ENCODE measurements at places on chromosomes 6 and 20.

- DNase-seq: no peak
These were observed 21.0 kb downstream of the SRSF3 start for GRCh38 chr6:36615018-36615761.

DNA sequence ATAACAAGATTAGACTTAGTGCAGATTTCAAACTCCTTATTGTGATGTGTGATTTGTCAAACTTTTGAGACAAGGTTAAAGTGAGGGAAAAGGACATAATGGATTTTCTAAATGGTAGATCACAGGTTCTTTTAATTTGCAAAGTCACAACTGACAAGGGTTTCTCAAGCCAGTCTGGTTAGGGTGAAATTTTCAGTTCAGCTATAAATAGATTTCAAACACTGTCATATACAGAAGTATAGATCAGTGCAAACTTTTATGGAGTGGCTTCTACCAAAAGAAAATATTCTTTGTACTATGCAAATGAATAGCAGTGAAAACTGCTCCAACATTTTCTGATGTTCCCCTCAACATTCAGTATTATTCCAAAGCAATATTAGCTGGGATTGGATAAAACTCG lies 337.1 kb upstream of the MAN1A1 start:
- no peak for DNase-seq

GRCh38 chr20:6668546-6668945 lies 98.9 kb upstream of the BMP2 start:
- no peak for DNase-seq

- DNase-seq: no peak
These were observed 584.8 kb downstream of the HDGFL1 start for GRCh38 chr6:23154159-23154558.

DNA sequence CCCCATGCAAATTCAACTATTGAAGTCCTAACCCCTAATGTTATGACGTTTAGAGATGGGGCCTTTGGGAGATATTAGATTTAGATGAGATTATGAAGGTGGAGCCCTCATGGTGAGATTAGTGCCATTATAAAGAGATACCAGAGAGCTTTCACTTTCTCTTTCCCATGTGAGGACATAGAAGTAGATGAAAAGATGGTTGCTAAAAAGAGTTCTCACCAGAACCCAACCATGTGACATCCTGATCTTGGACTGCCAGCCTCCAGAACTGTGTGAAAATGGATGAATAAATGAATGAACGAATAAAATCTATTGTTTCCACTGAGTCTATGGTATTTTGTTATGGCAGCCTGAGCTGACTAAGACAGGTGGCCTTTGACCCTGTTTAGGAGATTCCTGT lies 50.6 kb upstream of the FBXO30 start:
- no peak for DNase-seq

DNA sequence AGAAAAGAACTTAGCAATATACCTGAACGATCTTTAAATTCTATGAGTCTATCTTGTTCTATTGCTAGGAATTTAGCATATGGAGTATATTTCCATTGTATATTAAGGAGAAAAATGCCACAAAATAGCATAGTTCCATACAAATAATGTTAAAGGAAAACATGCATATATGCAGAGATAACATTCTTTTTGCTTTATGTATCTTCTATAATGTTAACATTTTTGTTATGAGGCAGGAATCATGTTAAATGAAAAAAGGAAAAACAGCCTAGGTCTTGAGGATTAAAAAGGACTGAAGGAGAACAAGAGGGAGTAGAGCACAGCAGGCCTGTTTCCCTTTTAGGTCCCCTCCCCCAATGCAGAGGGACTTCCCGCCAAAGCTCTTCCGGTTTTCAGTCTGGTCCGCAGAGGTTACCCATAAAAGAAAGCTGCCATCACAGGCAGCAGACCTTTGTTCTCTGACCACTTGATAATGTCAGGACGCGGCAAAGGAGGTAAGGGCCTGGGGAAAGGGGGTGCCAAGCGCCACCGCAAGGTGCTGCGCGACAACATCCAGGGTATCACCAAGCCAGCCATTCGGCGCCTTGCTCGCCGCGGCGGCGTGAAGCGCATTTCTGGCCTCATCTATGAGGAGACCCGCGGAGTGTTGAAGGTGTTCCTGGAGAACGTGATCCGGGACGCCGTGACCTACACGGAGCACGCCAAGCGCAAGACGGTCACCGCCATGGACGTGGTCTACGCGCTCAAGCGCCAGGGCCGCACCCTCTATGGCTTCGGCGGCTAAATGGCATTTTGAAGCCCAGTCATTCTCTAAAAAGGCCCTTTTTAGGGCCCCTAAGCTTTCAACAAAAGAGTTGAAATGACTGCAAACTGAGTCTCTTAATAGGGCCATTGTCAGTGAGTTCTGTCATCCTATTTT lies 108.4 kb upstream of the PRSS16 start:
- no peak for DNase-seq

GRCh38 chr20:53926428-53927028 lies 143.9 kb downstream of the BCAS1 start:
- DNase-seq: no peak

- DNase-seq: no peak
These were observed 82.8 kb upstream of the HIVEP1 start for GRCh38 chr6:11929241-11929835.

- DNase-seq: no peak
These were observed 22.6 kb upstream of the SH3BGRL2 start for GRCh38 chr6:79608334-79609224.

DNA sequence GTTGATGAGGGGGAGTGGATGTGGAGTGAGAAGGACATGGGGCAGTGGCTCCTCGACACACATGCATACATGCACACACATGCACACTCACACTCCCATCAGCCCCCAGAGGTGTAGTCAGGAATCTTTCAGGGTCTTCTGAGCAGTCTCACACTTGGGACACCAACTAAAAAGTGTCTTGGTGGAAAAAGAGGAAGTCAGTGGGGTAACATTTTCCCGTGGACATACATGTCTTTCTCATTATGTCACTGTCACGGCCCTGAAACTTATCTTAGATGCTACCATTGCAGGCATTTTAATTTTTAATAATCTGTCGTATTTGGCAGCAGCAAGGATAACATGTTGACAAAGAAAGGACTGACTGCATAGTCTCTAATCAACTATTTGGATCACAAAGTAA lies 261.1 kb downstream of the ADGRG6 start:
- no peak for DNase-seq

DNA sequence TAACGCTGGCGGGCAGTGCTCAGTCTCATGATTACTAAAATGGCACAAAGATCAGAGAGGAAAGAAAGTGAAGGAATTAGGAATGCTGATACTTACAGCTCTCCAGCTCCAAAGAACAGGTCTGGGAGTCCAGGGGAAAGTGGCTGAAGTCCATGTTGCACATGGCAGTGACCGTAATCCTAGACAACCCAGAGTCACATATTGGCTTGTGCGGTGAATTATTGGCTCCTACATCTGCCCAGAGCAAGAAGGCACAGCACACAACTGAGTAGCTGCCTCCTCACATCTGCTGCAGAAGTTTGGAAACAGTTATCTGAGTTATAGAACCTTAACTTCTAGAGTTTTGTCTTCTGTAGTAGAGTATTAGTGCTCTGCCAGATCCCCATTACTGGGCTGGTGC lies 47.2 kb downstream of the GABRR2 start:
- no peak for DNase-seq

GRCh38 chr6:40249935-40250334 lies 315.7 kb upstream of the MOCS1 start:
- no peak for DNase-seq

DNA sequence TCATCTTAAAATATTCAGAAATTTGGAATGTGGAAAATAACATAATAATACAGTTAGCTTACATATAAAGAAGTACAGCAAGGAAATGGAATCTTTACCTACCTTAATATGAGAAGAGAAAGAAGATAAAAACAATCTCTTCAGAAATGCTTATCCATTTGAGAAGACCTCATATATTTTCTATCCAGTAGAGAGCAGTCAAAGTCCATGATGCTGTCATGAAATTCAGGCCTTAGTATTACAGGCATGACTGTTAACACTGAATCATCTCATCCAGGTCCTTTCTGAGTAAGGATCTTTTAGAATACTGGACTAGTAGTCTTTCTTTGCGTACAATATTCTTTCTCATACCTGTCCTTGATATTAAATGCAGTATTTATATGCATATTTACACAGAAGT lies 713.4 kb downstream of the CD109 start:
- DNase-seq: no peak

GRCh38 chr6:149318581-149319286 lies 1.2 kb downstream of the TAB2 start:
- DNase-seq: peak; percentile 30

DNA sequence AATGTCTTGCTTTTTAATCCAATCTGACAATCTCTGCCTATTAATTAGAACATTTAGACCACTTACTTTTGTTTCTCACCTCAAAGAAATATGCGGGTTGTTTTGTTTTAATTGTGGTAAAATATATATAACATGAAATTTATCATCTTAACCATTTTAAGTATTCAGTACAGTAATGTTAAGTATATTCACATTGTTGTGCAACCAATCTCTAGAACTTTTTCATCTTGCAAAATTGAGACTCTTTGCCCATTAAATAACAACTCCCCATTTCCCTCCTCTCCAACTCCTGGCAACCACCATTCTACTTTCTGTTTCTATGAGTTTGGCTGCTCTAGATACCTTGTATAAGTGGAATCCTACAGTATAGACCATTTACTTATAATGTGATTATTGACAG lies 13.8 kb upstream of the TCP11 start:
- DNase-seq: no peak

- DNase-seq: no peak
These were observed 803 bp downstream of the MICB start for GRCh38 chr6:31498748-31499147.

DNA sequence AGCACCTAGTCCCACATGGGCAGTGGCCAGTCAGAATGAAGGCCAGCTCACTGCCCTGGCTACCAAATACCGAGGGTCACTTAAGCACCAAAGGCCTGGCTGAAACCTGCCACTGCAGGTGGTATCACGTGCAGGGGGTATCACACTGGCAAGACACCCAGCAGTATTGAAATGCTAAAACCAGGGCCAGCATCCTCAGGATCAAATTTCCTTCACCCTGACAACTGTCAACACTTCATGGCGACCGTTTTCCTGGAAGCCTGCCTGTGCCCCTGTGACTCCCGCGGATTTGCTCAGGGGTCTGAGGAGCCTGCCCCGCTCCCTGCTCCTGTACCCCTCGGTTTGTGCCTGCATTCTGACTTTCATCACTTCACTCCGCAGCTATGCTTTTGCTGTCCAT lies 151.1 kb downstream of the TTLL2 start:
- no peak for DNase-seq

DNA sequence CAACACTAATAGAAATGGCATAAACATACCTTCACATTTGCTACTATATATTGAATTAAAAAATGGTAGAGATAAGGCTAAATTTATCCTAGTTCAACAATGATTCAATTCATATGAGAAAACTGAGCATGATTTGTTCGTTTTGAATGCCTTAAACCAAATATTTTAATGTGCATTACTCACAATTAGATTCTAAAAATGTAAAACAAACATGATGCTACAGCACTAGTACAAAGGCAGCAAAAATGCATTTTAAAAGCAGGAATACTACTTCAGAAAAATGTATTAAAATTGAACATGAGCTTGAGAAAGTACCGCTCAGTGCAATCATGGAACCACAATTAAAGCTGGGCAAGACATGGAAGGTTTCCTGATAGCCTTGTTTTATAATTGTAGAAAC lies 195.3 kb downstream of the KCNQ5 start:
- no peak for DNase-seq

DNA sequence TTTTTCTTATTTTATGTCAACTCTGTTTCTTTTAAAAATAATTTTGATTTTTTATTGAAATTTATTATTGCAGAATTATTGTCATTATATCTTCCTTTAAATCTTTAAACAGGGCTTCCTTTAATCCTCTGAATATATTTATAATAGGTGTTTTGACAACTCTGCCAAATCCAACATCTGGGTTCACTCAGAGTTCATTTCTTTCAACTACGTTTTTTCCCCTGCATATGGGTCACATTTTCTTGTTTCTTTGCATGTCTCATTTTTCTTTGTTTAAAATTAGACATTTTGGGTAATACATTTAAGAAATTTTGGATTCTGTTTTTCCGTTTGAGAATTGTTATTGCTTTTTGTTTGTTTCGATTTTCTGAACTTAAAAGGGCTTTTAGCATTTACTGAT lies 655.1 kb upstream of the CITED2 start:
- no peak for DNase-seq

DNA sequence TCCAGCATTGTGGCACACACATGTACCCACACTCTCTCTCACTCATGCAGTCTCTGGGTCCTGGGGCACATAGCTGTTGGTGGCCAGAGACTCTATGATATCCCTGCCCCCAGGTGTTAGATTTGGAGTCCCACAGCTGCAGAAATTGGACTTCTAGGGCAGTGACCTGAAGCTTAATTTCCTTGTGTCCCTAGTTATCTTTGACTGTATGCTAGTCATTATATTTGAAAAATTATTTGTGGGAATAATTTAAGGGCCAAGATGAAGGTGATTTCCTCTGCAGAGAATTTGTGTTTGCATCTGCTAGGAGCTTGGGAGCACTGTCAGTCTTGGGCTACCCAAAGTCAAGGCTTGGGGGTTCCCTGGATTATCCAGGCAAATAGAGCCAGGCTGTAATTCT lies 50.1 kb downstream of the ZBTB9 start:
- DNase-seq: no peak

DNA sequence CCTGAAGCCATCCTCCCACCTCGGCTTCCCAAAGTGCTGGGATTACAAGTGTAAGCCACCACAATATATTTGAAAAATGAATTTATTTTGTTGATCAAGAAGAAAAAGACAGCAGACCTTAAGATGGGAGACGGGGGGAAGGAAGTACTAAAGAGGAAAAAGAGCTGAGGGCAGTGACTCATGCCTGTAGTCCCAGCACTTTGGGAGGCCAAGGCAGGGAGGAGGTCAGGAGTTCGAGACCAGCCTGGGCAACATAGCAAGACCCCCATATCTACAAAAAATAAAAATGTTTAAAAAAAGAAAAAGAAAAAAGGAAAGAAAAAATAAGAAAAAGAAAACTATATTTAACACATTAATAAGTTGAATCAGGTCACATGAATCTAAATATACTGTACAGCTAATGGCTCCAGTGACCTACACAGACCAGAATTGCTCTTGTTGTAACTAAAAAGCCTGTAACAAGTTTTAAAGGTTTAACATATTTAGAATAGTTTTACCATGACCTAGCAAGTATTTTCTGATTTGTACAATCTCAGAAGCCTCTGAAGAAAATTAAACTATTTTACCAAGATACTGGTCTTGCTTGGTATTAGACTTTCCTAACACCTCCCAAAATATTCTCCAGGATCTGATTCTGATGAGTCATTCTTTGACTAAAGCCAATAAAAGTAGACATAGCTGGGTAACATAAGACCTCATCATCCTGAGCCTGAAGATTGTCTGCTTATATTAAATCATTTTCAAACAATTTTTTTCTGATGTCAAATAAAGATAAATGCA lies 4.3 kb upstream of the AKIRIN2 start:
- DNase-seq: no peak

- no peak for DNase-seq
These were observed 77.4 kb downstream of the FIG4 start for GRCh38 chr6:109768485-109768884.

- DNase-seq: no peak
These were observed 243.6 kb downstream of the TFAP2B start for GRCh38 chr6:51062166-51062722.

All from hypothalamus (tissue), 51 donors.